ENCODE measurements at places on chromosomes 13 and 19.

GRCh38 chr13:59442944-59443486 is 720.7 kb downstream of the DIAPH3 start:
- DNase-seq = no peak

DNA sequence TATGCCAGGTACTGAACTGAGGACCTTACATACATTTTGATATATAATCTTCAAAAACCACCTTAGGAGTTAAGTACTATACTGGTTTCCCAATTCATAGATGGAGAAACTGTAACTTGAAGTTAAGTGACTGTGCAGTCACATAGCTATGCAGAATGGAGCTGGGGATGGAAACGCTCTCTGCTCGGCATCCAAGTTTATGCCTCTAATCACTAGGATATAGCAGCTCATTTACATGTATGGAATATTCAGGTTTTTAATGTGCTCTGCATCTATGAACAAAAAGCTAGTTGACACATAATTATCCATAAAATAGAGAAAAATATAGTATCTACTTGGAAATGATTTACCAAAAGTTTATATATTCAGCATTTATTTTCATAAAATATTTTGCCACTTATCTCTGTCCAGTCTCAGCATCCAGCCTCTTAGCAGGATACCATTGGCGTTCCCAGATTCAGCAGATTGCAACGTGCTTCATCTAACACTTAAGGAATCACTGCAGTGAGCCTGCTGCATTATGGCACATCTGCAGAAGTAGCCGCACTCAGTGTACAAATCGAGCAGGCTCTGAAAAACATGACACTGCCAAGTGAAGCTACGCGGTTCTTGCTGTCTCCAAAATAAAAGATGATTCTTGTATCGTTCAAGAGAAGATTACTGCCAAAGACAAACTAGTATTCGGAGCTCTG is 70.4 kb downstream of the MRPL57 start:
- DNase-seq = no peak

GRCh38 chr13:75345193-75345592 is 136.8 kb downstream of the TBC1D4 start:
- DNase-seq = no peak

DNA sequence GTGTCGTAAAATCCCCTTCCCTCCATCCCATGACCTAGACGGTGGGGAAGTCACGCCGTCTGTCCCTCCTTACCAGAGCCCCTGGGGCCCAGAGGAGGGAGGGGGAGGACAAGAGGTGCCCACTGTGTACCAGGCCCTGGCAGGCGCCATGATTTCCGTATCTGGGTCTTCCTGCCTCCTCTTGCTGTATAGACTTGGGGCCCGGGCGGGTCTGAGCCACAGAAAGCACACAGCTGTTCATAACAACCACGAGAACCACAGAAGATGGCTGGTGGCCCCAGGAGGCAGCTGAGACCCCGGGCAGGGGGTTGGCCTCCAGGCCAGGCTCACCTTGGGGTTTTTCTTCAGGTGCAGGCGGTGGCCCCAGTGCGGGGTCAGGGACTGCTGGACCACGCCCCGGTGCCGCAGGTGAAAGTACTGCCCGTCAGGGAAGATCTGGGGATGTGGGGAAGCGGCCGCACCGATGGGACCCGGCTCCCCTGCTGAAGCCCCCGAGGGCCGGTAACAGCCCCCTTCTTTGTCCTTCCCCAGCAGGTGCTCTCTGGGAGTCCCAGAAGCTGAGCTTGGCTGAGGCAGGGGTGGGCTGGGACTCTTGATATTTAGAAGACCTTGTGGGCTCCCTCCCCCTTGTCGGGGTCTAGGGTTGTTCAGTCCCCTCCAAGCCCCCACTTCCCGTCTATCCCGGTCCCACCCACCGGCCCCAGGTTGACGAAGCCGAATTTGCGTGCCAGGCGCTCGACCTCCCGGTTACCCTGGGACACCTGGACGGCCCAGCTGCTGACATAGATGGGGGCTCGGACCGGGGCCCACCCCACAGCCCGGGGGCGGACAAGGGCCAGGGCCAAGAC is 463 bp downstream of the PCSK4 start:
- peak; percentile 28 for DNase-seq

DNA sequence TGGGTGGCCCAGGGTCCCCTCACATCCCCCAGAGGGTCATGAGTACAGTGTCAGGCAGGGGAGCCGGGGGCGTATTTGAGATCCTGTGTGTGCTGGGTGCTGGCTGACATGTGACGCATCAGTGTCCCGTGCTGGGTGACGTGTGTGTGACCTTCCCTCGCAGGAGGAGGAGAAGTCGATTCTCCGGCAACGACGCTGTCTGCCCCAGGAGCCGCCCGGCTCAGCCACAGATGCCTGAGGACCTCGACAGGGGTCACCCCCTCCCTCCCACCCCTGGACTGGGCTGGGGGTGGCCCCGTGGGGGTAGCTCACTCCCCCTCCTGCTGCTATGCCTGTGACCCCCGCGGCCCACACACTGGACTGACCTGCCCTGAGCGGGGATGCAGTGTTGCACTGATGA is 25.8 kb downstream of the PNPLA6 start:
- DNase-seq = no peak

- DNase-seq = no peak
These were observed 21.0 kb downstream of the STARD13 start for GRCh38 chr13:33264620-33264978.

GRCh38 chr13:95193509-95194230 is 107.6 kb downstream of the ABCC4 start:
- DNase-seq = no peak

GRCh38 chr13:48993150-48993549 is 17.4 kb downstream of the FNDC3A start:
- DNase-seq = no peak
